ENCODE measurements at places on chromosomes 5 and 9.

DNA sequence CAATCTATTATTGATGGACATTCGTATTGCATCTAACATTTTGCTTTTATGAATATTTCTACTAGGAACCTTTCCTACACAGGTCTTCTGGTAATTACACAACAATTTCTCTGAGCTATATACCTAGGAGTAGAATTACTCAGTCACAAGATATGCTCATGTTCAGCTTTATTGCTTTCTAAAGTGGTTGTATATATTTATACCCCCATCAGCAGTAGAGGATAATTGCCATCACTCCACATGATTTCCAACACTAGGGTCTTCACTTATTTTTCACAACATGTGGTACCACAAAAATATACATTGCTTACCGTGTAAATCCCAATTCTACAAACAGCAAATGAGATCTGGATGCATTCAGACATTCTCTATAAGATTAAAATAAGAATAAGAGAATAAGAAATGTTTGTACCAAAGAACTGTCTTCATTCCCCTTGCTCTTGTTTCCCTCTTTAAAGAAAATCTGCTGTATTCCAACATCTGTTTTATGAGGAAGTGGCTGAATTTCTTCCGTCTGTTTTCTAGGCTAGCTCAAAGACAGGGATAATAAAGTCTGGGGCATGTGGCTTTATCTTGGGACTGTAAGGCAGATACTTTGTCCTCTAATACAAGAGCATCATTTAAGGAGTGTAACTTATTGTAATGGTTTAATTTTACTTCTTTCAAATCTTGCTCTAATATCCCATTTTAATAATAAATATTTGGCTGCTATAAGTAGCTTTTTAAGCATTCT is 28.2 kb downstream of the ARL15 start:
- no peak for DNase-seq

DNA sequence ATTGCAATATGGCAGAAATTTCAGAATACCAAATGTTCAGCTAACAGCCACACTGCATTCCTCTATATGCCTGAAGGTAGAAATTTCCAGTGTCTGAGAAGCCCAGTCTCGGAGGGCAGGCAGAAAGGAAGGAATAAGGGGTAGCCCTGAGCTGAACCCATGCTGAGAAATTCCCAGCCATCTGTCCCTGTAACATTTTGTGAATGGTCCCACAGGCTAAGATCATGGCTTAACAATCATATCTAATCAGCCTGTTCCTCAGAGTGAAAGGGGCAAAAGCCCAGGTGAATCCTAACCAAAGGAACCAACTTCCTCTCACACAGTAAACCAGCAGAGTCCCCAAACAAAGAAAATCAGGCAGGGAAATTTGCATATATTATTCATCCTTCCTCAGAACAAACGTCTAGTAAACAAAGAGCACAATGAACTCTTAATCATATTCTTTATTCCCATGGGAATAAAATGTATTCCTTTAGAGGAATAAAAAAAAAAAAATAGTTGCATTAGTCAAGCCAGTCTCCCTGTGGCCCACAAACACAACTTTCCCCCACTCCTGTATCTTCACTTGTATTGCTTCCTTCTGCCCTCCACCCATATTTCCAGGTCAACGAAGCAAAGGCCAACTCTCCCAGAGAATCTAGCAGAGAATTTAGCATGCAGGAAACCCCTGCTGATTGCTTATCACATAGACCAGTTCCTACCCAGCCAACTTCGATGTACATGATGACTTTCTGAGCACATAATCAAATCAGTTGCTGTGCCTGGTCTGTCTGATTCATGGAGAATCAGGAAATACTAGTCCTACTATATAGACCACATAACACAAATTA is 257.6 kb downstream of the FAM114A2 start:
- no peak for DNase-seq

GRCh38 chr5:42583322-42583721 is 160.1 kb downstream of the GHR start:
- DNase-seq: peak; percentile 69

GRCh38 chr9:128894764-128895163 is 12.8 kb downstream of the LRRC8A start:
- DNase-seq: no peak

- peak; percentile 18 for DNase-seq
Measured at GRCh38 chr5:150159741-150160179, 4.1 kb upstream of the PDGFRB start.

DNA sequence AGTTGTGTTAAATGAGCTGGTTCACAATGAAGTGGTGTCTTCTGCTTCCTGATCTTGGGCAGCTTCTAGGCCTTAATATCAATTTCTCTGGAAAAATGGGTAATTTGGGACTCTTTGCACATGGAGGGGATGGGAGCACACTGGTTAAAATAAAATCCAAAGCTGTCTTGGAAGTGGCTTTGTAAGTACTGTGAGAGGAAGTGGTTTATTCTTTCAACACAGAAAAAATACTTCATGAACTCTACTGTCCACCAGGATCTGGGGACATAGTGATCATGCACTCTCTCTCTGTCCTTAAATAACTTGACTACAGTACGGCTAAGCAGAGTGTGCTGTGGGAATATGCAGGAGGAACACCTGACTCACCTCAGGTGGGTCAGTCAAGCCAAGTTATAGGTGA is 2.4 kb downstream of the PCYOX1L start:
- DNase-seq: no peak

- DNase-seq: no peak
Measured at GRCh38 chr5:77987331-77987730, 211.2 kb upstream of the TBCA start.

DNA sequence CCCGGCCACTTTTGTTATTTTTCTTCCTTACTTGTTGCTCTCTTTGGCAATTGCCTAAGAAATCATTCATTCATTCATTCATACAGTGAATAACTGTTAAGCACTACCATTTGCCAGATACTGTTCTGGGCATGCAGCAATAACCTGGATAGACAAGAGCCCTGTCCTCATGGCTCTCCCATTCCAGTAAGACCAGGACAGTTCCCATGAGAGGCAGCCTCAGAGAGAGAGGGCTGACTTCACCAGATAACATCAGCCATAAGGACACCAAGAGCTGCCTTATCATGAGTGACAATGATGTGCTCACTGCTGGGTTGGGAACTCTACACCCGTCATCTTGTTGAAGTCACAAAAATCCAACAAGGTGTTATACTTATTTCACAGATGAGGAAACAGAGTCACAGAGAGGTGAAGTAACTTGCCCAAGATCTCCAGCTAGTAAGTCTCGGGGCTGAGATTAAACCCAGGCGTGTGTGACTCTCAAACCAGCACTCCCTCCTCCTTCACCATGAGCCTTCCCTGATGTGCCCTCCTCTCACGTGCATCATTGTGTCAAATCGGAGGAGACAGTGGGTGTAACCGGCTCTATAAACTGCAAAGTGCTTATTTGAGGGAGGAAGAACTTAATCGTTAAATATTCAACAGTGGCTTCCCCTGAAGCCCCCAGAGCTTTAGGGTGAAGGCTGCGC is 61.1 kb upstream of the TBC1D2 start:
- no peak for DNase-seq

DNA sequence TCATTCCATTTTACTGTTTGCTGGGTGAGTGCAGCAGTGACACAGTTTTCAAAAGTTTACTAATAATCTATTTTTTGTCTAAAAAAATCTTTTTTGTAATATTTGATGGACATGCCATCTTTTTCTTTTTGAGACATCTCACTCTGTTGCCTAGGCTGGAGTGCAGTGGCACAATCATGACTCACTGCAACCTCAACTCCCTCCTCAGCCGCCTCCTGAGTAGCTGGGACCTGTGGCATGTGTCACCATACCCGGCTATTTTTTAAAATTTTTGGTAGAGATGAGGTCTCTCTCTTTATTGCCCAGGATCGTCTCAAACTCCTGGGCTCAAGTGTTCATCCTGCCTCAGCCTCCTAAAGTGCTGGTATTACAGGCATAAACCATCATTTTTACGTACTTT is 86.0 kb downstream of the KDM4C start:
- DNase-seq: no peak

GRCh38 chr5:143600396-143601075 is 197.1 kb upstream of the NR3C1 start:
- no peak for DNase-seq

- peak; percentile 81 for DNase-seq
Measured at GRCh38 chr5:134577796-134578577, 52.5 kb downstream of the JADE2 start.

- no peak for DNase-seq
Measured at GRCh38 chr5:34051374-34051980, 8.5 kb upstream of the C1QTNF3 start.

GRCh38 chr5:537621-538071 is 13.4 kb upstream of the SLC9A3 start:
- no peak for DNase-seq

GRCh38 chr5:125085797-125086505 is 339.5 kb upstream of the ZNF608 start:
- no peak for DNase-seq

- DNase-seq: no peak
Measured at GRCh38 chr5:60177596-60177995, 284.1 kb upstream of the PDE4D start.

- DNase-seq: no peak
Measured at GRCh38 chr9:3600672-3601071, 74.9 kb upstream of the RFX3 start.

- no peak for DNase-seq
Measured at GRCh38 chr9:107363516-107364152, 80.6 kb downstream of the RAD23B start.

GRCh38 chr5:84274585-84275468 is 109.9 kb downstream of the EDIL3 start:
- peak; percentile 52 for DNase-seq

DNA sequence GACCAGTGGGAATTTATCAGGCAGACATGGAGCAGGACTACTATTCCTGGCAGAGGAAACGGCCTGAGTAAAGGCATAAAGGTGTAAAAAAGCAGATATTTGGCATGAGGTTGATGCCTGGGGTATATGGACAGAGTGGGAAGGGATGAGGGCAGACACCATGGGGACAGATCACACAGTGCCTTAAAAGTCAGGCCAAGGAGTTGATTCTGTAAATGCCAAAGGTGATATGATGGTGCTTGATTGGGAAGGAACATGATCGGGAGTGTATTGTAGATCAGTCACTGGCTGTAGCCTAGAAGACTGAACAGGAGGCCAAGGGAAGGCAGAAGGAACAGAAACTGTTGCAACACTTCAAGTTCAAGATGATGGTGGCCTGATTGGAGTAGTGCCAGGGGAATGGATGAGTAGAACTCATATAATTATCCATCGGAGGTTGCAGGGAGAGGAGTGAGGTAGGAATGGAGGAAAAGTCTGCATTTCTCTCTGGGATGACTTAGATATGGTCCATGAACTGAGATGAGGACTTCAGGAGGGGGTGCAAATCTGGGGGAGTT is 594.3 kb upstream of the KLF4 start:
- DNase-seq: no peak

DNA sequence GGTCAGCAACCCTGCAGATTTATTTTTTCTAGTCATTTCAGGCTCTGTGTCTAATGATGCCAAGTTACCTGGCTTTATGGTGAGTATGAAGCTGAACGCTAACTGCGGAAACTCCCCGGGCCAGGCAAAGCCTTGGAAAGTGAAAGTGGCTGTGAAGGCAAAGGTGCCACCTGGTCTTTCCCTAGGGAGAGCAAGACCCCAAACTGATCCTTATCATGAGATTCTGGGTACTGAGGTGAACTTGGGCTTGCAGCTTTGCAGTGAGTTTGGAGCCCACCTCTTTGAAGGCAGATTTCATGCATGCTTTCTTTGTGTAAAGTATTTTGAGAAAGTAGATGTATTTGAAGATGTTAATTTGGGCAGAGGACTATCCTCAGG is 63.3 kb downstream of the CARTPT start:
- no peak for DNase-seq

DNA sequence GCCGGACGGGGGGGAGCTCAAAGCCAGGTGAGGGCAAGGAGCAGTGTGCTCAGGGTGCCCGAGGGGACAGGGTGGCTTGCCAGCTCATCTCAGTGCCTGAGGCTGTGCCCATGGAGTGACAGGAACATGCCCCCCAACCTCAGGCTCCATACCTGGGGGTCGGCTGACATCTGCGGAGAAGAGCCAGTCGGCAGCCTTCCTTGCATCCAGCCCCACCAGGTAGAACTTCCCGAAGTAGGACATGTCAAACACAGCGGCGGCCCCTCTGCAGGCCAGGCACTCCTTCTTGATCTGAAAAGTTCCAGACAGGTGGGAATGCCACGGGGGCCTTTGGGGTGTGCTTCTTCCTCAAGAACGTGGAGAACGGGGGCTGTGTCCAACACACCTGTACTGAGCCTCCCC is 42.1 kb downstream of the SARDH start:
- DNase-seq: no peak

GRCh38 chr5:157677931-157678330 is 6.6 kb downstream of the C5orf52 start:
- DNase-seq: no peak

DNA sequence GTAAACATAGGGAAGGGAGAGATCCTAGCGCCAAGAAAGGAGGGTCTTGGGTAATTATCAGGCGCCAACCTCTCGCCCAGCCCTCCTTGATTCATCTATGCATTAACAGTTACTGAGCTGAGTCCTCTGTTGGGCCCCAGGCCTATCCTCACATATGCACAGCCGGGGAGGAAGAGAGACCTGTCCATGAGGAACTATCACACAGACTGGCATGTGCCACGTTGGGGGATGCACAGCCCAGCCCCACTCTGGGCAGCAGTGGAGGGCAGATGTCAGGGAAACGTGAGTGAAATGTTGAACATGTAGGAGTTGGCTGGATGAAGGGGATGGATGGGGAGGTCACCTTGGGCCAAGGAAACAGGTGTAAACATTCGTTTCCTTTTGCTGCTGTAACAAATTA is 18.8 kb upstream of the ENHO start:
- no peak for DNase-seq

DNA sequence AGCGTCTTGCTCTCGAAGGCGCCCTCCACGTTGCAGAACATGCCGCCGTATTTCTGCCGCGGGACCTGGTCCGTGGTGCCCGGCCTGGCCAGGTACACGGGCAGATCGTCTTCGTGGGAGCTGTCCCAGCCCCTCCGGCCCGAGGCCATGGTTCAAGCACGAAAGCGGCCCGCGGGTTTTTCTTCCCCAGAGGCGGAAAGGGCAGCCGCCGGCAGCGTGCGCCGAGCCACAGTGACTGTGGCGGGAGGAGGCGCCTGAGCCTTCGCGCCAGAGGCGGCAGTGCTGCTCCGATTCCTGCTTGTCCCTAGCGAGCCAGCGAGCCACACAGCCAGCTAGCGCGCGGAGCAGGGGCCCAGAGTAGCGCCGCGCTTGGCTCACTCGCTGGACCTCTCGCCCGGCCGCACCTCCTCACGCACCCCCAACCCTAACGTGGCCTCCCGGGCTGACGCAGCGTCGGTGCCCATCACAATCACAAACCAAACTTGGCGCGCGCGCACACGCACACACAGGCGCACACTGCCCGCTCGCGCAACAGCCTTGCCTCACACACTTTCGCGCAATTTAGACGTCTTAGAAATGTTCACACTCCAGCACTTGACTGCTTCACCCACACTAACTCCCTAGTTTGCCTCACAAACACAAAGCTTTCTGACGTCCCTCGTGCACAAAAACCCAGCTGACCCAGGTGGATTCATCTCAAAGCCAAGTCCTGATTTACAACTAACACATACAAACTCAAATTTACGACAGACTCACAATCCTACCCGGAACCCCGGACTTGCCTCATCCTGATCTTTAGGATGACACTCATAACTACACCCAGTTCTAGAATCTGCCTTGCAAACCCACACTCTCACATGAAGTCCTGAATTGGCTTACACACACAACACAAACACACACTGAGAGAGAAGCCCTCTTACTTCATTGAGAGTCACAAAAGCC is at the start of gene DPYSL3:
DPYSL3 (minus strand) TSS at position 359 of the 942 bp plus-strand sequence; CDS start at position 149, 210 bp downstream.
- DNase-seq: no peak

GRCh38 chr5:137681191-137681590 is 54.7 kb downstream of the KLHL3 start:
- no peak for DNase-seq
